ENCODE measurements at places on chromosomes 3 and 15.

DNA sequence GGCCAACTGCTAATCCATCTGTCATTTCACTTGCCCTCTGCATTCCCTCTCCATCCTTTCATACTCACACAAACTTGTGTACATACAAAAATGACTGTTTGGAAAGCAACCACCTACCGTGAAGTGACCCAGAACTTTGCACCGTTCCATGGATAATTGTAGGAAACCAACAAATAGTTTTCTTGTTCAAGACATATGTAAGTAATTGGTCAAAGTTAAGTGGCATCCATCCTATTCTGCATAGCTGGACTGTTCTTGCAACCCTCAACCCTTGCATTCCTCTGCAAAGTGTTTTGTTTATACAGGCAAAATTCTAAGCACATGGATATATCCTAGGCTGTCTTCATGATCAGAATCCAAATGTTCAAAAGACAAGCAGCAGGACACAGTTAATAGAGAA is 592.5 kb downstream of the MECOM start:
- peak; percentile 50 for DNase-seq

DNA sequence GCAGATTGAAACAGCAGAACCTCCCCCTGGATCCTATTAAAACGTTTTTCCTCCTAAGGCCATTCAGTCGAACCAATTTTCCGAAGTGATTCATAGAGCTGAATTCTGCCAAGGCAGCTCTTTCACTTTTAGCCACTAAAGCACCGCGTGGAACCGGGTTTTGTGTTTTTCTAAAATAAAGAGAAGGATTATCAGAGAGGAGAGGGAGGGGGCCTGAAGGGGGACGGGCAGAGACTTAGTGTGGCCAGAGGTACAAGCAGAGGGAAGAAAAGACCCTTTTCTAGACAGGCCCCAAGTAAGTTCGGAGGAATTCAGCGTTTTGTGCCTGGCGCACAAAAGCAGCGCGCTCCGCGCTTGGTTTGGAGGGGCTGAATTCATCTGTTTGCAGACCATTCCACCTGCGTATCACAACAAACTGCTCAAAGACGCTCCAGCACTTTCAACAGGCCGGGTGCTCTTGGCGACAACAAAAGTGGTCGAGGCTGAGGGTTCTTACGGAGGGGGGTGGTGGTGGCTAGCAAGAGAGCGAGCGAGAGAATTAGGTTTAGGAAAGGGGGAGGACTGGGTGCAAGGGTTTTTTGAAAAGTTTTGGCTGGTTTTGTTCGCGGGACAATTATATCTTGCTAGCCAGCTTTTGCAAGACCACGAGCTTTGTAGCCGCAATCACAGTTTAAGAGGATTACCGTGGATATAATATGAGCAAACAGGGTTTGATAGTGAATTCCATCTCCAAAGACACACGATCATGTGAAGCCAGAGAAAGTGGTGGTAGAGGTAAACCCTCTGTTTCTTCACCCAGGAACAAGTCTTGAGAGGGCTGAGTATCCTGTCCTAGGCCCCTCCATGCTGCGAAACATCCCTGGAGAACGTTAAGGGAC is 1.2 kb upstream of the FEZF2 start:
- DNase-seq = no peak

GRCh38 chr3:159786489-159787177 is 202.0 kb upstream of the IL12A start:
- no peak for DNase-seq

DNA sequence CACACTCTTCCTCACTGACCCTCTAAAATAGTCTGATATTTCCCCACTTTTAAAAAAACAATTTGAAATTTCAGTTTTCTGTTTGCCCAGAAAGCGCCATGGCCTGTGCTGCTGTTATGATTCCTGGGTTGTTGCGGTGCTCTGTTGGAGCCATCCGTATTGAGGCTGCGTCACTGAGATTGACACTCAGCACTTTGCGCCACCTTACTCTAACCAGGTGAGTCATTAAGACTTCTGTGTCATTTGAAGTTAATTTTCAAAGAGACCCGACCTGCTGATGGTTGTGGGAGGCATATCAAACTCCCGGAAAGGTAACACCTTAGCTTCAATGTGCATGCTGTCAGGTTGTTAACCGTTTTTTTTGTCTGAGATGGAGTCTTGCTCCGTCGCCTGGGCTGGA is 5.8 kb downstream of the OXNAD1 start:
- no peak for DNase-seq

DNA sequence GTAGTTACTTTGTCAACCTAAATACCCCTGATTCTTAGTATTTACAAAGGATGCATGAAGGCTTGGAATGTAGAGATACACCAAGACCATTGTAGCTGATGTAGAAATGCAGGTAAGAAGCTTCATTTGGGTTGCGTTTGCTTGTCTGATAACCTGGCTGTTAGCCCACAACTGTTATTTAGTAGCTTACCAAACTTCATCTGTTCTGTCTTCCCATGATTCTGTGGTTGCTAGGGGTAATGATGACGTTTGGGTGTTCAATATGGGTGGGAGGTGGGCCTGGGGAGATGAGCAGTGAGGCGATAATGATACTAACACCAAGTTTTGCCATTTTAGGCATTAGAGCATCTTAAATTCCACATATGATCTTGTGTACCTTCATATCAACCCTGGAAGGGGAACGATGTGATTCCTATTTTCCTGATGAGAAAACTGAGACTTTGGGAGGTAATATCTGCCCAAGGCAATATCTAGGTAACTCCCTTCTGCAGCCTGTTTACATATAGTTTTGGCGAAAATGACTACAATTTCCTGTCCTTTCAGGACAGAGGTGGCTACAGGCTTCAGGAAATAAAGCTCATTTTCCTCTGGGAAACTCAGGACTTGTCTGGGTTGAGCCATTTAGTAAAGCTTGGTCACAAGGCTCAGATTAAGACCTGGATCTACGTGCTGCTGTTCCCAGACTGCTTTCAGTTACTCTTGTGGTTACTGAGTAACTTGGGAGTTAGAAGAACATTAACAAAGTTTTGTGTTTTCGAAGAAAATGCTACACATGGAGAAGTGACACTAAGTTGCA is 26.8 kb downstream of the FNDC3B start:
- DNase-seq = no peak

DNA sequence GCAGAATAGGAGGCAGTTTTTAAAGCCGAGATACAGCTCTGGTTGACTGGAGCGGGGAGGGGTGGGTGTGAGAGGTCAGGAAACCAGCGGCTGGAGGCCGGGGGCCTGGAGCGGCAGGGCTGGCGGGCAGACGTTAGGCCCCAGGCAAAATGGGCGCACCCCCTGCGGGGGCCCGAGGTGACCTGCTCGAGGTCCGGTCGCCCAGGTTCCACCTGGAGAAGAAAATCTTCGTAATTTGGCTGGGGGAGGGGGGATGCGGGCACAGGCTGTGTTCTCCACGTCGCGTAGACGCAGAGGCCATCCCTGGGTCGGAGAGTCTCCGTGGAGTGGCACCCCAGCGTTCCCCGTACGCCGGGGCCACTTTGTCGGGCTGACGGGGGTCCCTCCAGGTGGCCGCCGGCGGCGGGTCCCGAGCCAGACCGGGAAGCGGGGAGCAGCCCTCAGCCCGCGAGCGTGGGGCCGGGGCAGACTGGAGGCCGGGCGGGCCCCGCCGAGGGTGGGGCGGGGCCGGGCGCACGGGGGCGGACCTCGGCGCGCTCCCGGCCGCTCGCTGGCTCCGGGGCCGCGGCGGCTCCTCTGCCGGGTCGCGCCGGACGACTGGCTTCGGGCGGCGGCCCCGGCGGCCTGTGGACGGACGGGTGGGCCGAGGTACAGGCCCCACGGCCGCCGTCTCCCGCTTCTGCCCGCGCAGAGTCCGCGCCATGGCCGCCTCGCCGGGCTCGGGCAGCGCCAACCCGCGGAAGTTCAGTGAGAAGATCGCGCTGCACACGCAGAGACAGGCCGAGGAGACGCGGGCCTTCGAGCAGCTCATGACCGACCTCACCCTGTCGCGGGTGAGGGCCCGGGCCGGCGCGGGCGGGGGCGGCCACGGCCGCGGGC is at the start of gene CRTC3:
Gene CRTC3 (plus strand): TSS at position 553 of the 879 bp plus-strand sequence. CDS start 149 bp downstream, at position 702.
- DNase-seq = no peak

DNA sequence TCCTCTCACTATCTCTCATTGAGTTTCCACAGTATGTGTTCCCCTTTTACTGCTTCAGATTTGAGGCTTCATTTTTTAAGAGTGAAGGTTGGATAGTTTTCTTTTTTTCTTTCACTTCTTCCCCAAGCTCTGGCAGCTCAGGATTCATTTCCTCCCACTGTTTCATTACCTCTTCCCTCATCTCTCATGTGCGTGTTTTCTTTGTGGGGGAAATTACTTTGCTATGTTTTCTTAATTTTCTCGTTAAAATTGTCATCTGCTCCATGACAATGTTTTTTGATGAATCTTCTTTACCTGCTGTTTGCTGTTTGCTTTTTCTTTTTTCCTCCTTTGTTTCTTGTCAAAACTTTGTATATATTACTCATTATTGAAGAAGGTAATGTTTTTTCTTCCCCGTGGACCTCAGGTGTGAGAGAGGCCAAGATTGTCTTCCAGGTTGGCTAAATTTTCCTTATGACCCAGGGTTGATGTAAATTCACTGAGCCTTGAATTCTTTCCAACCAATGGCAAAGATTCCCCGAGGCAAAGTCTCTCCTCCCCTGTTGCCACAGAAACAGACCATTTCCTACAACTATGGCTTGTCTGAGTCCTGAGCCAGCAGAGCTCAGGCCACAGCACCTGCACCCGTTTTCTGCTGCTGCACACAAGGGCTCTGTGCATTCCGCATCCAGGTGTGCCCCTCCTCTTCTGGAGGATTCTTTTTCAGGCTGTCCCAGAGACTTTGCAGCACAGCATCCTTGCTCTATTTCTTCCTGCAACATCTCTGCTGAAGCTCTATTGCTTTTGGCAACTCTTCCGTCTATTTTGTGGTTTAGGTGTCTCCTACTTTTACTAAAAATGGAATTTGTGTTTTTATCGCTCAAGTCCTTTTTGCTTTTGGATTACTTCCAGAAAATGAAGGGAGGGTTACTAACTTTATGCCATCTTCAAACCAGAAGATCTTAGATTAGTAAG is 66.1 kb downstream of the NOX5 start:
- DNase-seq = no peak

- no peak for DNase-seq
Measured at GRCh38 chr3:22748453-22749045, 454.6 kb upstream of the UBE2E2 start.

DNA sequence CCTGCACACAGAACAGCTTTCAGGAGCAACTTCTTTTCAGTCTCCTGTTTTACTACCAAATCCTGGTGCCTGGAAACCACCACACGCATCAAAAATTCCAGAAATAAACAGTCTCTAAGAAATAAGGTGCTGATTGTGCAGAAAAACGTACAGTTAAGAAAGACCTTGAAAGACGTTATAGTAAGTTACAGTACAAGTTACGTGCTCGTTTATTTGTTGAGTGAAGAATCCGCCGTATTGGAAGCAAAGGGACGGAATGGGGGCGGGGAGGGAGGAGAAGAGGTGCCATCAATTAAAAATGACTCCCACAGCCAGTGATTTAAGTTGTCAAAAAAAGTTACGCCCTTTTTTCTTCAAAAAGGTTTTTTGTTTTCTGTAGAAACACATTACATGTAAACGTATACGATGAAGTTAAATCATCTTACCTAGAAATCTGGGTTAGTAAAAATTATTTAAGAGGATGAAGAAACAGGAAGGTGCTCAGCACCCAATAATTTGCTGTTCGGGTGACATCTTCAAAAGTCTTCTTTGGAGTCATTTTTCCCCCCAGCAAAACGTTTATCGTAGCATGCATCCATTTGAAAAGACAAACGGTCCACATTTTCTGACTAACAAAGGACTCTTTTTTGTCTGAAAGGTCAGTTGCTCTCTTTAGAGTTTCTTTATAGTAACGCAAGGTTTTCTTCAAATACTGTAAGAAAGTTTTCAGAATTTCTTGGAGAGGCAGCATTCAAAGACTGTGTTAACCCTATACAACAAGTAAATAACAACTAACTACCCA is 782 bp upstream of the UACA start:
- DNase-seq = no peak

DNA sequence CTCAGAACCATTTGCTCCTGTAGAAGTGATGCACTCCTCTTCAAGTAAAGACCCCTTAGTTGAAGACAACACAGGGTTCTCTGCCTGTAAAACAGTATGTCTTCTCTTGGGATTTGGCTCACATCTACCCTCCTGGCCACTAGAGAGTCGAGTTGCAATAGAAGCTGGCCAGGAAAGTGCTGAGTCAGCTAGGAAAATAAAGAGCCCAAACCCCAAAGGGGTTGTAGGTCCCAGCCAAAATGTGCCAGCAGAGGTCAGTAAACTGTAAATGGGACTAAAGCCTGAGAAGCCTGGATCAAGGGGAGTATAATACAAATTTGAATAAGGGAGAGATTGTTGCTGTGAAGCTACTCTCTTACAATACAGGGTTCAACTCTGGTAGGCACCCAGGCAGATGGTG is 37.2 kb upstream of the THBS1 start:
- DNase-seq = no peak

- peak; percentile 13 for DNase-seq
Measured at GRCh38 chr3:189363590-189364255, 192.0 kb downstream of the TPRG1 start.

DNA sequence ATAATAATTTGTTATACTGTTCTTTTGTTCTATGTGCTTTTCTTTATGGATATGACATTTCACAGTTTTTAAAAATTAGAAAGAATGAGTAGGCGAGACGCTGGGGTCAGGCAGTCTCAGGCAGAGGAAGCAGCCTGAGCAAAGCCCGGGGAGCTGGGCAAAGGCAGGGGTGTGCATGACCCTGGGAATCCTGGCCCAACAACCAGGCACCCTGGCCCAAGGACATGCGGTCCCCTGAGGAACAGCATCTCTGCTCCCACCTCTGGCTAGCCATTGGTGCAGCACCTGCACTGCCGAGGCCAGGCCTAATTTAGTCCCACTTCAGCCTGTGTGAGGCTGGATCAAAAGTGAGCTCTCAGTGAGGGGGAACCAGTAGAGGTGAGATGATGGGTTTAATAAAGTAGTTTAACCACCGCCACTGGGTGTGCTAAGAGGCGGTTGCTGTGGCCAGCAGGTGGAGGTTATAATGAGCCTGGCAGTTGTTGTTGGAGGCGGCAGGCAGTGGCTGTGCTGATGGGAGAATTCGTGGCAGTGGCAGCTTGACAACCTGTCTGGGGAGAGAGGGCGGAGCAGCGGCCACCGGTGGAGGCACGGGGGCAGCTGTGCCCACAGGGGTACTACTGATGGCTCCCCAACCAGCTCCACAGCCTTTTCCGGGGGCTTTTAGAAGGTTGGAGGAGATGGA is 41.5 kb downstream of the PRKCD start:
- DNase-seq = no peak

DNA sequence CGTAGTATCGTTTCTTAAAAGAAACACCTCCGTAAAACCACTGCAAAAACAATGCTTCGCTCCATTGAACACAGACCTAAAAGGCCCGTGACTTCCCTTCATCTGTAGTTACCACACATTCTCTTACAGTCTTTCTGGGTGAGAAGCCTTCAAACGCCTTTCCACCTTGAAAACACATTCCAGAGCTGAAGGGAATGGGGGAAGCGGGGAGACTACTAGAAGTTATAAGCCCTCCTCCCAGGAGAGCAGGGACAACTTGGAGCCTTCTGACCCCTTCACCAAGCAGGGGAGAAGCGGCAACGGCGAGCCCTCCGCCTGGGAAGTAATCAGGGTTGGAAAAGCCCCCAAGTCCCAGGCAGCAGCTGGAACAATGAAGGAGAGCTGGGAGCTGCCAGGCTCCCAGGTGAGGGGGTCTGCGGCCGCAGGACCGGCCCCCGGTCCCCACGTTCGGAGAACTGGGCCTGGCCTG is 461 bp downstream of the SECISBP2L start:
- peak; percentile 10 for DNase-seq

Data from GM04504 (cell line).